ENCODE measurements at places on chromosomes 12 and 14.

GRCh38 chr12:38162708-38163441, 153.7 kb upstream of the ALG10B start:
- no peak for DNase-seq

DNA sequence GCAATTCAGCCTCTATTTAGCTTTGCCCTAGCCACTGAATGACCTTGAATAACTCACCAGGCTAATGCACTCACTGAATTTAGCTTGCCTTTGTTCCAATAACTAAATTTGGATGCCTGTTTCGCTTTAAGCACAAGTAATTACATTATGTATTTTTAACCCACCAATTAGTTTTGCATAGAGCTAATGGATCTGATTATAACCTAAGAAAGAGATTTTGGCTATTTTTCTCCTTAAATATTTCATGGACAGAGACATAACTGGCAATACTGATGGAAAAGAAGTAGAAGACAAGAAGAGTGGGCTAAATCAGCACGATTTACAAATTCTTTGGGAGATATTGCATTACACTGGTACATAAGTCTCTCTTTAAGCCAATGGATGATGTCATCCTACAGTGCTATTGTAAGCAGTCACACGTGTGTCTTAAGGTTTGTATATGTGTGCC, 85.7 kb downstream of the AKAP6 start:
- peak; percentile 40 for DNase-seq

DNA sequence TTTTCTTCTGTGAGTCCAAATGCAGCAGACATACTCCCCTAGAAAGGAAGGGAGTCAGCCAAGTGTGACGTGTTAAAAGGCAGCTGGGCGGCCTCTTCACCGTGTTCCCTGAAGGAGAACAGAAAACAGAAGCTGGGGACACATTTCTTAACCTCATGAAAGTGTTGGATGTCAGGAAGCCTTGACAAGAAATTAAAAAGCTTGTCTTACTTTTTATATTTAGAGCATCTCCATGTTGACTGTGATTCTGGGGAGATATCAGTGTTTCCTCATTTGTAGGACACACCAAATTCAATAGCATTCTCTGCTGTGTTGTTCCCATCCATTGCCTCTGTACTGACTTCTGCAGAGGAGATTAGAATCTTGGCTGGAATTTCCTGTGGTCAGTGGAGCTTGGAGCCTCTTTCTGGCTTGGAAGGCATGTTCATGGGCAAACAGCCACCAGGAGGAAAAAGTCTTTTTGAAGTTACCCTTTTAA, 93.7 kb downstream of the RMST start:
- peak; percentile 63 for DNase-seq

DNA sequence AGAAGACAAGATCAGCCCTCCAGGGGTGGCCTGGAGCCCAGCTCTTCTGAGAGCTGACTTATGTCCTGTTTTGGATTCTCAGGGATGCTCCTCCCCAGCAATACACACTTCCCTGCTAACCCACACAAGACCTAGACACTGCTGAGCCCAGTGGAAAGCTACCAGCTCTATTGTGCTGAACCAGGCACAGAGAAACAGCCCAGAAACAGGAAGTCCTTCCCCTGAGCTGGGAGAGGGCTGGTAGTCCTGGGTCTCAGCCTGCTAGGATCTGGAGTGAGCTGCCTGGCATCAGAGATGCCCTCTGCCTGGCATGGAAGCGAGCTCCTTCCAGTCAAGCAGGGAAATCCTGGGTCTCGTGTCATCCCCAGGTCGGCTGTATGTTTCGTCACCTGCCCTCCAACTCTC, 1.2 kb upstream of the LAG3 start:
- DNase-seq, result no peak

GRCh38 chr12:4802841-4803240, 82.6 kb downstream of the GALNT8 start:
- DNase-seq, result no peak

- DNase-seq, result no peak
Observed at GRCh38 chr12:108457734-108458361, 57.2 kb upstream of the FICD start.

DNA sequence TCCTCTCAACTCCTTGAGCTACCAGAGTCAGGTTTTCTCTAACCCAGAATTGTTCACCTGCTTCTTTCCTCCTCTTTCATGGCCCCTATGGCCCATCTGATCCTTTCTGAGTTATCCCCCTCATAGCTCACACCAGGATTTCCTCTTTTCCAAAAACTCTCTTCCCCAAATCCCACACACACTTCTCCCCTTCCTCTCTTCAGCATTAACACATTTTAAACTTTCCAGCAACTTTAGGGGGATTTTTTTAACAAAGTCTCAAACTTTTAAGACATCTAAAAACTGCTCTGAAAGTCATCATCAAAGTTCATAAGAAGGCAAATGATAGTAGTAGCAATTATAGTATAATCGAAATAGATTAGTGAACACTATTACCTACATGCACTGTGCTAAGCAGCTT, 7.9 kb downstream of the OR10P1 start:
- DNase-seq, result no peak

DNA sequence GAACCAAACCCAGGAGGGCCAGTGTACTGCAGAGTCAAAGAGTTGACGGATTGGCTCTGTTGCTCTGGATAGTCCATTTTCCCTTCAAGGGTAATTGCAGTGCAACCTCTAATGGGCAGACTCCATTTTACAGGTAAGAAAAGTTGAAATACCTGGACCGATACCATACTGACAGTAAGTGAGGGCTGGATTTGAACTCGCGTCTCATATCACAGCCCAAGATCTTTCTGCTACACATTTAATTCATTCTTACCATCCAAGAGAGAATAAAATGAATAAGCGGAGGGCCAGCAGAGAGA, 356 bp upstream of the ZC3H14 start:
- no peak for DNase-seq
